ENCODE measurements at places on chromosomes 7 and 10.

DNA sequence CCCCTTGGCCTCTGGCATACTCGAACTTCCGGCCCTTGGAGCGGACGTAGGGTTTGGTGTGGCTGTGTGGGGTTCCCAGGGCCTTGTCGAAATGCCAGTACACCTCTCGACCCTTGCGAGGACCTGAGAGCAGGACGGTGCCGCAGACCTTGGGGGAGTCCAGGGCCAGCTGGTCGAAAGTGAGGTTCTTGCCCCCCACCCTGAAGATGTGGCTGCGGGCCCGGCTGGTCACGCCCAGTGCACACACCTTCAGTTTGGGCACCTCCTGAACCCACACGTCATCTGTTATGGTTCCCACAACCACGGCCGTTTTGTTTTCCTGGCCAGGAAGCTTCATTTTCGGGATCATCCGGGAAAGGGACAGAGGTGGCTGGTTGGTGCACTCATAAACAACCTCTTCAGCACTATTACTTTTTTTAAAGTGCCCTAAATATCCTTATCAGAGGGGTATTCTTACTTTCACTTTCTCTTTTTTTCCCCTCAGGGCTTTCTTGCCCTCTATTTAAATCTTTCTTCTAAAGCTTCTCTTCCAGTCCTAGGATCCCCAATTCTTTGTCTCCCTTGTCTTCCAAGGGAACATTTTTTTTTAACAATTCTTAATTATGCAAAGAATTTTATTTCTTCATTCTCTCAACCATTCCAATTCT lies 44.9 kb upstream of the FAM3C start:
- DNase-seq: no peak

DNA sequence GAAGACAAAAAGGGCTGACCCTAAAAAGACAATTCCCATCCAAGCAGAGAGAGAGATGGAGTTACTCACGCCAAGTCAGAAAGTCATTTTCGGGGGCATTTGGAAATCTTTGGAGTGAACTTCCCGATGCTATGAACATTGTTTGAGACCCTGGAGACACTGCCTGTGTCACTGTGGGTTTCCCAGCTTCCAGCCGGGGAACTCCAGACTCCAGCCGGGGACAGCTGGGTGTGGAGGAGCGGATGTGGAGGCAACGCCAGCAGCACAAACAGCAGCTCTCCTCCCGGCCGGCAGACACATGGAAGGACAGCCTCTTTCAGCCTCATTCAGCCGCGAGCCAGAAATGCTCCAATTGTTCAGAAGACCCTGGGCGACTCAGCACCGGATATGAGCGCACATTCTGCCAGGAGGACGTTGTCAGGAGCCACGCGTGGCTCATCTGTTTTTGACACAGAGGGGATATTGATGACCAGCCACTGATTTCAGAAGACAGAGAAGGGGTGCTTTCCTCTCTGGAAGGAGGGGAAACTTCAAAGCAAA lies 97.6 kb downstream of the PRPF18 start:
- no peak for DNase-seq

- no peak for DNase-seq
These were observed 34.9 kb downstream of the CALML3 start for GRCh38 chr10:5559642-5560141.

- no peak for DNase-seq
These were observed 323.1 kb downstream of the PCLO start for GRCh38 chr7:82839555-82839954.

- DNase-seq: no peak
These were observed 81.3 kb downstream of the SH2D4B start for GRCh38 chr10:80619036-80619435.

All from activated CD4-positive, alpha-beta T cell treated with anti-CD3 and anti-CD28 coated beads, Interleukin-2, Interleukin-6, amounts not matched to agents 100 ng/mL and 50 ng/mL, durations not matched to agents 16 hours and 8 hours (primary cell).